CD4-positive, alpha-beta T cell treated with Interleukin-15 for 1 hour (primary cell): ENCODE measurements at places on chromosomes 7 and 10.

DNA sequence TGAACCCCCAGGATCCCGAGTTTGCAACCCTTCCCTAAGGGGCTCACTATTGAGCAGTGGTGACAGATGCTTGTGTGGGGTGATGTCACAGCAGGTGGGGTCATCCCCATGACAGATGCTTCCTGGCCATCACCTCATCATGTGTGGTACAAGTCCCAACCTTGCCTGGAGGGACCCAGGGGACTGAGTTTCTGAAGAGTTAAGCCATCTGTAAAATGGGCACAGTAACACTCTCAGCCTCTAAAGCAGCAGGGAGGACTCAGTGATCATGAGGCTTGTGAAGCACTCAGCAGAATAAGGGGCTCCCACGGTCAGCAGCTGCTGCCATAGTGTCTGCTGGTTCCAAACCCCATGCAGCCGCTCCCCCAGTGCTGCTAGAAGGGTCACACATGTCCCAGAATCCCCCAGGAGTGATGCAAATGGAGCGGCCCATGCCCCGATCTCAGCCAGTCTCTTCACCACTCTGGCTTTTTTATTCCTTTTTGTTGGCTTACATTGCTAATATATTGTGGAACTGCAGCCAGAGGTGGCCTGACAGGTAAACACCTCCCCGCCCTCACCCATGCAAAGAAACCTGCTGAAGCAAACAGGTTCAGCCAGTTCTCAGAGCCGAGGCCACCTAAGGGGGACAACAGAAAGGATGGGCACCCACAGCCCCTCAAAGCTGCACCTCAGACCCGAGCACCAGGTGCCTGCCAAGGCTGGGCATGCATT is 102.1 kb upstream of the PDGFA start:
- DNase-seq = peak; percentile 4

DNA sequence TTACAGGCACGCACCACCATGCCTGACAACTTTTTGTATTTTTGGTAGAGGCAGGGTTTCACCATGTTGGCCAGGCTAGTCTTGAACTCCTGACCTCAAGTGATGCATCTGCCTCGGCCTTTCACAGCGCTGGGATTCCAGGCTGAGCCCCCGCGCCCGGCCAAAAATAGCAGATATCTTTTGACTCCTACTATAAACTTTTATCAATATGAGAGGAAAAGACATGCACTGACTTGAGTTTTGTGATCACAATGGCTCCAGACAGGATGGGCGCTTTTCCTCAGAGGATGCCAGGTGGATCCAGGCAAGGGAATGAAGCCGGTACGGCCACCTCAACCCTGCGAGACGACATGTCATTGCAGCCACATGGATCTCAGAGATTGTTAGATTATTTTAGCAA is 123.9 kb downstream of the DNAJB6 start:
- DNase-seq = no peak

- DNase-seq = no peak
Measured at GRCh38 chr7:150410131-150410530, 31.0 kb downstream of the ZNF775 start.

DNA sequence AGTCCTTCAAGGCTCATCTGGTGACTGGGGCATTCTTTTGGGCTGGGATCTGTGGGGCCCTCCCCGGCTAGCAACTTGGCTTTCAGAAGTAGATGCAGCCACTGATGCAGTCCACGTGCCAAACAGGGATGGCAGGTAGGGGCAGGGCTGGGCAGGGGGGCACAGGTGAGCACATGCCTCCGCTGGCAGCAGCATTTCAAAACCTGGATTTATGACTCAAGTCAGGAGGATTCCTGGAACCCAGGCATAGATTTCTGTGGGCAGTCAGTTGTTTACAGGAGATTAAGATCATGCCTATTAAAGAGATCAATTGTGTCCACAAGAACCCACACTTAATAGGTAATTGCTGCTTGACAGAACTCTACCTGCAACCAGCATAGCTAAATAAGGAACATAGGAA is 839 bp upstream of the HABP2 start:
- DNase-seq = no peak

DNA sequence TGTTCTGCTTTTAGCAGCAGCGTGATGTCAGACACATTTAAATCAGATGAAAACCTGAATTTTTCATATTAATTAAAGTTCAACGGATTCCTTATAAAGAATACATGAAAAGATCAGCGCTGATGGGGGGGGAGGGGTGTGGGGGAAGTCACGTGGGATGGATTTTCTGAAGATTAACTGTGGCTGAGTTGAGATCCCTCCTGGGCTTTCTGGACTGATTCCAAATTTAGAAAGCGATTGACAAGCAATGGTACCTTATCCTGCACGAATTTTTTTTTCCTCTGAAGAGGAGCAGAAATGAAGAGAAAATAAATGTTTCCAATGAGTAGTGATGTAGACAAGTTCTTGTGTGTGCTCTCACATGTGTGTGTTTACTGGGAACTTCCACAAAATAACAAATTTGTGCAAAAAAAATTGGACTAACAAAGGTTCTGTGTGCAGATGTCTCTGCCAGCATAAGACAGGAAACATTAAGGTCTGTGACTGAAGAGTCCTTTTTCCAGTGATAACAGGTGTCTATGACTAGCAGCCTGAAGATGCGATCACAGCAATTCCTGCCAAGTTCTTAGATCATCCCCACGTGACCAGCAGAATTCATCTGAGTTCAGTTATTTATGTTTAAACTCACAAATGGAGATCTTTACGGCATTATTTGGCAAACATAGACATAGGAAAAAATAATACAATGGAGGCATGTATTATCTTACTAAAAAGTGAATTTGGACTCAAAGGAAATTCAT is 585.2 kb upstream of the CELF2 start:
- no peak for DNase-seq

DNA sequence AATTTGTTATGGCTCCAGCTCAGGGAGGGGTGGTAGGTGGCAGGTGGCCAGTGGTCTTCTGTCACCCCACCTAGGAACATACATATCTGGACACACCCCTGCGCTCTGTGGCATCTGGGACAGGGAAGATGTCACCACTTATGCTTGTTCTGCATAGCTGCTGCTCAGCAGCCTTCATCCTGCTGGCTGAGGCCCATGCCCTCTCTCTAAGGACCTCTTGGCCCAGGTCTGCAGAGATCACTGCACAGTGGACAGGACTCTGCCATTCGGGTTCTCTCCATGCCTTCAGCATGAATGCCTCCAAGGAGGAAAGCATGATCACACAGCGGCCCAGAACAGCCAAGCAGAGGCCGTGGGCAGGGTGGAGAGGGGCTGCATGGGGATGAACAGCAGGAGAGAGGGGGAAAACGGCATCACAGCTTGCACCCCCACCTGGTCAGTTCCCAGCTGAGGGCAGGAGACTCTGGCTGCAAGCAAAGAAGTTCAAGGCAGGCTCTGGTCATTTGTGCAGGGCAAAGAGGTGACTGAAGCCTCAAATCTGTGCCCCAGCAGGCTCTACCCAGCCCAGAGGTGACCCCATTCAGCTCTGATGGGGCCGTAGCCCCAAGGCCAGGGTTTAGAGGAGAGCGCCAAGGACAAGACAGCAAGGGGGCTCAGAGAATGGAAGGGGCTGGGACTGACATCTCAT is 47.8 kb upstream of the GDF10 start:
- no peak for DNase-seq

DNA sequence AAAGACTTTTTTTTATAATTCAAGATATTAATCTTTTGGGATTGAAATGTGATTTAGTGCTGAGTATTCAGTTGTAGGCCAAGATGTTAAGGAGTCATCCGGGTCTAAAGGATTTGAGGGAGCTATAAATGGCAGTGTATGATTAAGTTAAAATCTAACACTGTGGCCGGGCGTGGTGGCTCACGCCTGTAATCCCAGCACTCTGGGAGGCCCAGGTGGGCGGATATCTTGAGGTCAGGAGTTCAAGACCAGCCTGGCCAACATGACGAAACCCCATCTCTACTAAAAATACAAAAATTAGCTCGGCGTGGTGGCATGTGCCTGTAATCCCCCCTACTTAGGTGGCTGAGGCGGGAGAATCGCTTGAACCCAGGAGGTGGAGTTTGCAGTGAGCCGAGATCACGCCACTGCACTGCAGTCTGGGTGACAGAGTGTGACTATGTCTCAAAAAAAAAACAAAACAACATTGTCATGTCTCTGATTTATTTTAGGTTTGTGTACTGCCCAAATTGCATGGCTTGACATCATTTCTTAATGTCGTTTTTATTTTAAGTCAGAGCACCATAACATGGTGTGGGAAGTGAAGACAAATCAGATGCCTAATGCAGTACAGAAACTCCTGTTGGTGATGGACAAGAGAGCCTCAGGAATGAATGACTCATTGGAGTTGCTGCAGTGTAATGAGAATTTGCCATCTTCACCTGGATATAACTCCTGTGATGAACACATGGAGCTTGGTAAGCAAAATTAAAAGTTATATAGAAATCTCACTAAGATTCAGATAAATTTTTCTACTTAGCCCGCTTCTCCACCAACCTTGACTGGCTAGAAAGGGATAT is 10.7 kb downstream of the HBP1 start:
- DNase-seq = no peak

DNA sequence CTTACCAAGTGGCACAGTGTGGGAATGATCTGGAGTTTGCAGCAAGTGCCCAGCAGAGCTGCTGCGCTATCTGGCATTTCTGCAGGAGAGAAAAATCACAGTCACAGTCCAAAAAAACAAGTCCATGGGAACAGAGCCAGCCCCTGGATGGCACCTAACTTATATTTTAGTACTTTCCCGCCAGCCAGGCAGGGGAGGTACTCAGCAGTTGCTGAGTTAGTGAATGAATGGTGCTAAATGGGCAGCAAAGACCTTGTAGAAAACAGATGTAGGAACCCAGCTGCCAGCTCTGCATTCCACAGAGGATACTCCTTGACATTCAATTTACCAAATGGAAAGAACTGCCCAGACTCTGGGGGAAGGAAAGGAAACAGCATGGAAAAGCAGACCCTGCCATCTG is 54.5 kb downstream of the GSDME start:
- no peak for DNase-seq

GRCh38 chr10:1294748-1295147 is 238.6 kb downstream of the WDR37 start:
- no peak for DNase-seq

GRCh38 chr7:124792696-124793095 is 27.1 kb upstream of the GPR37 start:
- no peak for DNase-seq

GRCh38 chr7:16688249-16688648 is 42.3 kb downstream of the BZW2 start:
- no peak for DNase-seq

GRCh38 chr7:125059861-125060456 is 130.3 kb upstream of the POT1 start:
- DNase-seq = no peak

GRCh38 chr7:47804767-47805545 is 143.3 kb downstream of the PKD1L1 start:
- no peak for DNase-seq

GRCh38 chr7:151631953-151632749 is 112.5 kb upstream of the RHEB start:
- DNase-seq = peak; percentile 90

GRCh38 chr7:142896151-142896550 is 10.6 kb upstream of the TRPV6 start:
- no peak for DNase-seq

DNA sequence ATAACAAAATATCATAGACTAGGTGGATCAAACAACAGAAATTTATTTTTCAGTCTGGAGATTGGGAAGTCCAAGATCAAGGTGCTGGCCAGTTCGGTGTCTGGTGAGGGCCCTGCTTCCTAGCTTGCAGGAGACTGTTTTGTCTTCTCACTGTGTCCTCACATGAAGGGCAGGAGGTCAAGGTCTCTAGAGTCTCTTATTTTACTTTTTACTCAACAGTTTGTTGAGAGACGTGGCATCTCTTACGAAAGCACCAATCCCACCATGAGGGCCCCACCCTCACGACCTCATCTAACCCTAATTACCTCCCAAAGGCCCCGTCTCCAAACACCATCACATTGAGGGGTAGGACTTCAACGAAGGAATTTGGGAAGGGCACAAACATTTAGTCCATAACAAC is 41.2 kb upstream of the SORBS1 start:
- DNase-seq = no peak

DNA sequence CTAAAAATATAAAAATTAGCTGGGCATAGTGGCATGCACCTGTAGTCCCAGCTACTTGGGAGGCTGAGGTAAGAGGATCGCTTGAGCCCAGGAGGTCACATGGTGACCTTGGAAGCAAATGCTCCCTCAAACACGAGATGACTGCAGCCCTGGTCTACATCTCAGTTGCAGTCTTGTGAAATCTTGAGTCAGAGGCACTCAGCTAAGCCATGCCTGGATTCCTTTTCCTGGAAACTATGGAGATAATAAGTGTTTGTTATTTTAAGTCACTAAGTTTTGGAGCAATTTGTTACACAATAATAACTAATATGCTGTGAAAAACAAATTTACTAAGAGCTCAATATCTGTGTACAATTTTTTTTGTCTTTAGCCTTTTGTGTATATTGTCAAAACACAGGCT is 284.3 kb upstream of the KAT6B start:
- DNase-seq = no peak

DNA sequence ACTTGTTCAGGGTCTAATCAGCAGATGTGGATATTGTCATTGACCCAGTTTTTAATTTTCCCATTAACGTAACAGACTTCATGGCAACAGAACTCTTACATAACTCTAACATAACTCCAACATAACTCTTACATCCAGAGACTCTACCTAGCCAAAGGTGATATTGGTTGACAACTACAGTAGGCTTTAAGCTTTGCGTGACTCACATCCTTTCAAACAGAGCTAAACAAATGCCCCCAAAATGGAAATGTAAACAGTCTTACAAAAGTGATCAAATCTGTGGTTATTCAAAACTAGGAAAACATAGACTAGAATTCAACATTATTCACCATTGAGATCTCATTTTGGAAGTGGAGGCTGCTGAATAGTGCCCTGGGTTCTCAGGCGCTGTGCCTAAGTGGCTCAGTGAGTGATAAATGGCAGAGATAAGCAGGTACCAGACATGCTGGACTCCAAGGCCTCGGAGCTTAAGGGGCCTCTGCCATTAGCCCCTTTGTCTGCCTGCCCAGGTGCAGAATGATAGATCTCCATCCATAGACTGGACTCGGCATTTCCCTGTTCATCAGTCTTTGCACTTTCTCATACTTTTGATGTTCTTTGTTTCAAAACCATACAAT is 34.3 kb upstream of the BTBD16 start:
- no peak for DNase-seq

DNA sequence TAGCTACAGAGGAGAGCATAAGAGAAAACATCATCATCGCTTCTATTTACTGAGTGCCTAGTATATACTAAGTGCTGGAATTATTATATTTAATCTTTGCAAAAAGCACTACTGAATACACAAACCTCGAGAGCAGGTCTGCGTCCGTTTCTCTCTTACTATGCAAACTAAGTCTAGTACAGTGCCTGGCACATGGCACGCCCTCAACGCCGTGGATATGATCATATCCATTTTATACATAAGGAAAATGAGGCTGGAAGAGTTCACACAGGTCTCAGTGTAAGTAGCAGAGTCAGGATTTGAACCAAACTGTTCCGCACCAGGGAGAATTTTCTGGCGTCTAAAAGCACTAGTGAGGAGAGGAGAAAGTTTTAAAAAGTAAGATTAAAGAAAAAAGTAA is 17.6 kb downstream of the MXI1 start:
- no peak for DNase-seq

GRCh38 chr7:137395420-137395819 is 51.9 kb upstream of the PTN start:
- no peak for DNase-seq
